ENCODE measurements at places on chromosomes 11 and 22. TPM values are rescaled to one million over a fixed set of nuclear protein-coding genes. Genes with fewer than 3 reads are reported as not detected.

Gene KCNK4
- total RNA-seq: 0.24 TPM

Gene SYT12
- 10.3 TPM for total RNA-seq

Gene NAALADL1
- total RNA-seq: not detected

Gene APOBEC3H
- total RNA-seq: 0.38 TPM

Gene KCNQ1
- total RNA-seq: 0.24 TPM

Gene ACER3
- 19.4 TPM for total RNA-seq

Gene GLYATL2
- total RNA-seq: not detected

Gene ENTHD1
- total RNA-seq: not detected

Gene TMEM109
- total RNA-seq: 127 TPM

Gene PNPLA5
- not detected for total RNA-seq

Gene UBQLNL
- total RNA-seq: not detected

Gene DNHD1
- total RNA-seq: 2.6 TPM

Gene ZNF215
- total RNA-seq: 0.99 TPM

Gene OR51B5
- not detected for total RNA-seq

Gene LDHAL6A
- total RNA-seq: not detected

Gene SUSD2
- 54.2 TPM for total RNA-seq

Gene MISFA
- total RNA-seq: 2.0 TPM

Gene API5
- total RNA-seq: 73.7 TPM

Gene APOBEC3B
- 31.5 TPM for total RNA-seq

Gene MMP1
- total RNA-seq: 1.2 TPM

Gene ZNF280B
- 1.4 TPM for total RNA-seq

Gene IGSF22
- total RNA-seq: not detected

Gene TIRAP
- total RNA-seq: 6.9 TPM

Gene KRTAP5-9
- total RNA-seq: 0.12 TPM
